ENCODE measurements at places on chromosomes 13 and 19. TPM values are rescaled to one million over a fixed set of nuclear protein-coding genes. Genes with fewer than 3 reads are reported as not detected.

Gene ADAMTSL5
- 10.6 TPM for total RNA-seq

DNA sequence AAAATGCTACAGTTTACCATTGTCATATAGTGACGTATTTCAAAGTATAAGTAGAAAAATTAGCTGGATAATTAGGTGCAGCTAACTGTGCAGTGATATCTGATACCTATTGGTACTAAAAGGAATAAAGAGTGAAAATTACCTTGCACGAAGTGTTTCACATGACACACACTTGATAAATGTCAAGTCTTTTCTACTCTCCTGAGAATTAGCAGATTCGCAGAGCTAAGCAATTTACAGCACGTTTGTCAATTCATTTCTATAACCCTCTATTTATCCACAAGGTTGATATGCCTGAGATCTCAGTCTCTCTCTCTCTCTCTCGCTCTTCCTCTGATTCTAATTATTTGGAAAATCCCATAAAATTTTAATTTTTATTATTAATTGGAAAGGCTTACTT, 1109.0 kb downstream of the EFNB2 start:
- no peak overlapping the region for H3K4me3 ChIP-seq
- H3K36me3 ChIP-seq, result no peaks in the 10 kb centered on the region
- H3K27me3 ChIP-seq, result no peaks in the 10 kb centered on the region
- no peak overlapping the region for H3K27ac ChIP-seq
- H3K4me1 ChIP-seq, result no peaks in the 10 kb centered on the region

Gene HOMER3
- 38.6 TPM for total RNA-seq

Gene RAB3A
- total RNA-seq, result 6.7 TPM

DNA sequence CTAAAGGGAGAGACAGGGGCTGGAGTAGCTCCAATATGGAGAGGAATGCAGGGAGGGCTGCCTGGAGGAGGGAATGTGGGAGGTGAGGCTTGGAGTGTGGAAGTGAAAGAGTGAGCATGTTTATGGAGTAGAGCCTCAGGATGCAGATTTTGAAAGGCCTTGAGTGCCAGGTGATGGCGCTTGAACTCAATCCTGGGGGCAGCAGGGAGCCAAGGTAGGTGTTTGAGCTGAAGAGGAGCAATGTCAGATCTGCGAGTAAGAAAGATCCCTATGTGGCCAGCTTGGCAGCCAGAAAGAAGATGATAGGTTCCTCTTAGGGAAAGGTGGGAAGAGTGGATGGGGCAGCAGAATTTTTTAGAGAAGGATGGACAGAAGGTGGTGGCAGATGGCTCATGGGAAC, 40.3 kb downstream of the CYP4F22 start:
- no peak for DNase-seq
- H3K4me1 ChIP-seq, result no peaks in the 10 kb centered on the region
- no peak overlapping the region for H3K27ac ChIP-seq
- no peaks in the 10 kb centered on the region for H3K36me3 ChIP-seq
- peaks cover 8% of the 10 kb centered on the region for H3K27me3 ChIP-seq
- no peak overlapping the region for H3K4me3 ChIP-seq

GRCh38 chr13:74867460-74867859, 614.5 kb downstream of the TBC1D4 start:
- DNase-seq, result no peak
- H3K27me3 ChIP-seq, result no peaks in the 10 kb centered on the region
- no peak overlapping the region for H3K27ac ChIP-seq
- H3K36me3 ChIP-seq, result no peaks in the 10 kb centered on the region

Gene ADGRE3
- total RNA-seq, result not detected

DNA sequence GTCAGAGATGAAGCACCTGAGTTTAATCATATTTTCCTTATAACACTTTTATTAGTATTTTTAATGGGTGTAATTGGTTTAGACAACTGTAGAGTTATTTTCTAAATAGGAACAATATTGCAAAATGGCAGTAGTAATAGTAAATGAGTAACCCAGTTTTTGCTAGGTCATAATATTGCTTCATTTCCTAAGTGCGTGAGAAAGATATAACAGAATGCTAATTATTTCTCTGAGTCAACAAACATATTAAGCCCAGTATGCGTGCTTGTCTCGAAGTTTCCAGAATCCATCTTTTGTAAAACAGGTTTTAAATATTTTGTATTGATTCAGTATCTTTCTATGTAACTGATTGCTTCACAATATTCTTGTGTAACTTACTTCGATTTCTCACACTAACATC, 315.3 kb downstream of the MYO16 start:
- no peaks in the 10 kb centered on the region for H3K36me3 ChIP-seq
- H3K27ac ChIP-seq, result no peak overlapping the region
- no peak overlapping the region for H3K4me3 ChIP-seq
- no peaks in the 10 kb centered on the region for H3K27me3 ChIP-seq
- peaks cover 7% of the 10 kb centered on the region for H3K4me1 ChIP-seq

Gene NUMBL
- 16.2 TPM for total RNA-seq

DNA sequence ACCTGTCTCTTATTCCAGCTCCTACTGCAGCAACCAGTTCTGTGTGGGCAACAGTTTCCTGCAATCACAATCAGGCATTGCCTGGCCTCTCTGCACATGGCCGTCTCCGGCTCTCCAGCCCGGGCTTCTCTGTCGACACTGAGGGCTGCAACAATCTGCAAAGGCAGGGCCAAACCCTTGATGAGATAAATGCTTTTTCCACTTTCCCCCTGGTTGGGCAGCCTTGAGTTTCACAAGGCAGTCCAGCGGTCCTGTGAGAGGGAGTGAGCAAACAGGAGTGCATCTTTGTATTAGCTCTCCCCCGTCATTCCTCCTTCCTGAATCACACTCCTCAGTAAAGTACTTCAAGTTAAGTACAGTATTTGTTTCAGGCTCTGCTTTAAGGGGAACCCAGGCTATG, 40.7 kb upstream of the VWA8 start:
- no peak for DNase-seq
- no peak overlapping the region for H3K27ac ChIP-seq
- H3K27me3 ChIP-seq, result peaks cover 13% of the 10 kb centered on the region
- no peaks in the 10 kb centered on the region for H3K36me3 ChIP-seq
- no peak overlapping the region for H3K4me3 ChIP-seq

DNA sequence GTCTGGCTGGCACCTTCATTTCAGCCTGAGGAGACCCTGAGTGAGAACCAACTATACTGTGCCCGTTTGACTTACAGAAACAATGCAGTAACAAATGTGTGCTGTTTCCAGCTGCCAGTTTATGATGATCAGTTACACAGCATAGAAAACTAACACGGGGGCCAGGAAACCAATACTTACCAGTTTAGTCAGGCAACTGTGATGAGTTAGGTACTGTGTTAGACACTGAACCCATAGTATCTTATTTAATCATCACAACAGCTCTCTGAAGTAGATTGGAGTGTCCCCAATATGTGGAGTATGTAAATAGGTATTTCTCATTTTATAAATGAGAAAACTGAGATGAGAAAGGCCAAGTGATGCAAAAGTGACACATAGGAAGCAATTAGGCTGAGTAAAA, 620.9 kb upstream of the KLF12 start:
- no peak overlapping the region for H3K27ac ChIP-seq
- DNase-seq, result no peak
- no peak overlapping the region for H3K4me3 ChIP-seq

Gene APOE
- total RNA-seq, result 168 TPM

GRCh38 chr19:277131-277530, 14.1 kb downstream of the PLPP2 start:
- H3K27me3 ChIP-seq, result peaks cover 34% of the 10 kb centered on the region
- H3K36me3 ChIP-seq, result no peaks in the 10 kb centered on the region
- H3K27ac ChIP-seq, result no peak overlapping the region
- H3K4me1 ChIP-seq, result no peaks in the 10 kb centered on the region

GRCh38 chr13:110826101-110826500, 88.8 kb downstream of the ANKRD10 start:
- no peak overlapping the region for H3K4me3 ChIP-seq
- H3K36me3 ChIP-seq, result no peaks in the 10 kb centered on the region
- no peaks in the 10 kb centered on the region for H3K4me1 ChIP-seq

DNA sequence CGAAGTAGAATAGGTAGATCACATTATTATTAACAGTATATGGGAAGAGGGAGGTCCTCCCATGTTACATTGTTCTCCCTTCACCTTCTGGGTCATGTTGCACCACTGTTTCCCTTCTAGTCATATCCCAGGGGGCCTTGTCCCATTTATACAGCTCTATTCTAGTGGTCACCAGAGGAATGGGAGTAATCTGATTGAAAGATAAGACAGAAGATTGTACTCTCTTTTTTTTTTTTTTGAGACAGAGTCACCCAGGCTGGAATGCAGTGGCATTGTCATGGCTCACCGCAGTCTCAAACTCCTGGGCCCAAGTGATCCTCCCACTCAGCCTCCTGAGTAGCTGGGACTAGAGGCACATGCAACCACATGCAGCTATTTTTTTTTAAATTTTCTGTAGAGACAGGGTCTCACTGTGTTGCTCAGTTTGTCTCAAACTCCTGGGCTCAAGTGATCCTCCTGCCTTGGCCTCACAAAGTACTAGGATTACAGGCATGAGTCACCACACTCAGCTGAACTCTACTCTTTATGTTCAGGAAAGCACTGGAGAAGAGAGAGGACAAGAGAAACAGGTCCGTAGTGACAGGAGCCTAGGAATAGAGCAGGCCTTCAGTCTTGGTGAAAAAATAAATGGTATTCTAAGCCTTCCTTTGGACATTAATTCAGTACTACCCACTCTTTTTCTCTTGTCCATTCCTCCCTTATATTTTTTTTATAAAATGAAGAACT, 4.3 kb upstream of the ZNF529 start:
- H3K4me3 ChIP-seq, result no peak overlapping the region
- H3K27ac ChIP-seq, result no peak overlapping the region

DNA sequence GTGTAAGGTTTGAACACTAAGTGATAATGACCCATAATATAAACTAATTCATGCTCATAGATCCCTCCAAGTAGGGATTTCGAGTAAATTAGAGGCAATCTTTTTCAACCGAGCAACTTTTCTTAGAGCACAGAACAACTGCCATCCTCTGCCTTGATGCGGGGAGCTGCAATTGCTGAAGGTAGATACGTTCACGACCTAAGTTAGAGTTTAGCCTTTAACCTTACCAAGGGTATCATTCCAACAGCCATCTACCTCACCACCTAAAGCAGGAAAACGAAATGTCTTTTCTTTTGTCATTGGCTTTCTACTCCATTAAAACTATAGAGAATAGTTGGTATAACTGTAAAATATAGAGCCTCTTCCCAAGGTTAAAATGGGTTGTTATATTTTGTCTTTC, 42.2 kb upstream of the NBEA start:
- H3K4me3 ChIP-seq, result no peak overlapping the region
- no peaks in the 10 kb centered on the region for H3K36me3 ChIP-seq
- H3K27ac ChIP-seq, result no peak overlapping the region

DNA sequence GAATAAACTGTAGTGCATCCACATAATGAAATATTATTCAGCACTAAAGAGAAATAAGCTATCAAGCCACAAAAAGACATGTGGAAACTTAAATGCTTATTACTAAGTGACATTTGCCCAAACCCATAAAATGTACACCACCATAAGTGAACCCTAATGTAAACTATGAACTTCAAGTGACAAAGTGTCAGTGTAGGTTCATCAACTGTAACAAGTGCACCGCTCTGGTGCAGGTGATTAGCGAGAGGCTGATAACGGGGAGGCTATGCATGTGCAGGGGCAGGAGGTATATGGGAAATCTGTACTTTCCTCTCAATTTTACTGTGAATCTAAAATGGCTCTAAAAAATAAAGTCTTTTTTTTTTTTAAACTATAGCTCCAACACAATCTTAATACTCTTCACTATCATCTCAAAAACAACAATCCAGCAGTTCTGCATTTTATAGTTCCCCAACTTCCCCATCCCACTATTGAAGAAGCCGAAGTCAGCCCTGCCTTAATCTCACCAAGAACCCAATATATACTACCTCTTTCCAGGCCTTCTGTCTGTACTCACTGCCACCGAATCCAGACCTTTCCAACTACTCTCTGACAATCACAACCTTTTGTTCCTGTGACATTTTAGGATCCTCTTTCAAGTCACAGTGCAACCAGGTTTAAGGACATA, 22.6 kb downstream of the ELF1 start:
- no peak overlapping the region for H3K4me3 ChIP-seq
- DNase-seq, result no peak
- H3K4me1 ChIP-seq, result peaks cover 23% of the 10 kb centered on the region
- peaks cover 12% of the 10 kb centered on the region for H3K36me3 ChIP-seq
- H3K27me3 ChIP-seq, result no peaks in the 10 kb centered on the region
- peak overlapping the region; percentile 42 for H3K27ac ChIP-seq

DNA sequence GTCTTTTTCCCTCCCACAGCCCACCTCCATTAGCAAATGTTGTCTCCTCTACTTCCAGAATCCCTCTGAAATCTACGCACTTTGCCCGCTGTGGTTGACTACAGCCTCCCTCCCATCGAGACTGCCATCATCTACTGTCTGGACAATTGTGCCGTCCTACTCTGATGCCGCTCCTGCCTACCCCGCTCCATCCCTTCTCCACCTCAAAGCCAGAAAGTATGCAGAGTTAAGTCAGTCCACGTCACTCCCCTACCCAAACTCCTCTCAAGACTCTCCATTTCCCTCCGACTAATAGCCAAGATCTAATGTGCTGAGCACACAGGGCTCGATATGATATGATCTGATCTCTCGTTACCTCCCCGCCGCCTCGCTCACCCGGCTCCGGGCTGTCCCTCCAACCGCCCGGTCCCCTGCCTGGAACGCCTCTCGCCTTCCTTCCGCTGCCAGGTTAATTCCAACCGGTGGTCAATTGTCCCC, 556 bp downstream of the CACTIN start:
- DNase-seq, result no peak
- peak overlapping the region; percentile 93 for H3K4me3 ChIP-seq
- H3K4me1 ChIP-seq, result peaks cover 20% of the 10 kb centered on the region
- H3K27ac ChIP-seq, result peak overlapping the region; percentile 99
- H3K27me3 ChIP-seq, result no peaks in the 10 kb centered on the region
- peaks cover 4% of the 10 kb centered on the region for H3K36me3 ChIP-seq

GRCh38 chr13:114140131-114140905, 7.9 kb upstream of the RASA3 start:
- no peak overlapping the region for H3K4me3 ChIP-seq
- peaks cover 5% of the 10 kb centered on the region for H3K27me3 ChIP-seq
- no peaks in the 10 kb centered on the region for H3K36me3 ChIP-seq
- H3K4me1 ChIP-seq, result peaks cover 8% of the 10 kb centered on the region
- no peak for DNase-seq

- no peaks in the 10 kb centered on the region for H3K36me3 ChIP-seq
- H3K27me3 ChIP-seq, result peaks cover 22% of the 10 kb centered on the region
- peaks cover 4% of the 10 kb centered on the region for H3K4me1 ChIP-seq
- H3K4me3 ChIP-seq, result no peak overlapping the region
- DNase-seq, result no peak
- no peak overlapping the region for H3K27ac ChIP-seq
Measured at GRCh38 chr13:33554919-33555791, 262.8 kb upstream of the RFC3 start.

- H3K27ac ChIP-seq, result no peak overlapping the region
- H3K4me1 ChIP-seq, result no peaks in the 10 kb centered on the region
- H3K36me3 ChIP-seq, result peaks cover 5% of the 10 kb centered on the region
- no peak for DNase-seq
- H3K4me3 ChIP-seq, result no peak overlapping the region
- no peaks in the 10 kb centered on the region for H3K27me3 ChIP-seq
Measured at GRCh38 chr19:976476-976875, 7.7 kb upstream of the WDR18 start.

DNA sequence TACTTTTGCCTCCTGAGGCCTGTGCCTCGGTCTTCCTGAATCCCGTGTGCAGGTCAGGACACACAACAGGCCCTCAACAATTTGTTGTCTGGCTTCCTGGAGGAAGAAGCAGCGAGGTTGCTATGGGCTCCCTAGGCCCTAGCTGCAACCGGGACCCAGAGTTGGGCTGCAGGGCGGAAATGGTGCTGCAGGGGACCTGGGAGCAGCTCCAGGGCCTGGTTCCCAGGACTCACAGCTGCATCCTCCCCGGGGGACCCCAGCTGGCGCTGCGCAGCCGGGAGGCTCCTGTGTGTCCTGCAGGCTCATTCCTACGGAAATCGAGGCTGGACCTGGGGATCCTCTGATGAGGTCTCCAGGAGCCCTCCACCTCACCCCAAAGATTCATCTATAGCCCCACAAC, 999 bp upstream of the TNFAIP8L1 start:
- peaks cover 6% of the 10 kb centered on the region for H3K4me1 ChIP-seq
- no peak overlapping the region for H3K27ac ChIP-seq
- peaks cover 1% of the 10 kb centered on the region for H3K27me3 ChIP-seq
- no peaks in the 10 kb centered on the region for H3K36me3 ChIP-seq
- H3K4me3 ChIP-seq, result no peak overlapping the region

Measured in type B pancreatic cell (in vitro differentiated cells).